ENCODE measurements at places on chromosomes 1 and 21.

- peak; percentile 99 for DNase-seq
Observed at GRCh38 chr1:151994956-151995355, 1.3 kb upstream of the S100A10 start.

GRCh38 chr1:18946550-18947381 lies 9.7 kb downstream of the IFFO2 start:
- DNase-seq = no peak

DNA sequence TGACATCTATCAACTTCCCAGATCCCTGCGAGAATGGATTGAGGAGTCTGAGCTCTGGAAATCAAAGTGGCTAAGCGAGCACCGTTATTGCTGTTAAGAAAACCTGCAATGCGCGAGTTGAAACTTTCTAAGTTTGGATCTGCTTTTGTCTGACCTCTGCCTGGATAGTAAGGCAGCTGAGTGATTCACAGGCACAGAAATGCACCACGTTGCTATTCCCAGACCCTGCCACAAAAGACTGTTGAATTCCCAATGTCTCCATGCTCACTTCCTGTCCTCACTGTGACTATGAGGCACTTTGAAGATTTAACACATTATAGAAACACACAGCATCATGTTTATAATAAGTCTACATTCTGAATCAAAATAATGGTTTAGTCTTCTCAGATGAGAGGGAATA lies 27.1 kb upstream of the CNIH3 start:
- DNase-seq = no peak

- DNase-seq = peak; percentile 0
Observed at GRCh38 chr1:207565546-207566468, 69.8 kb downstream of the CR1 start.

DNA sequence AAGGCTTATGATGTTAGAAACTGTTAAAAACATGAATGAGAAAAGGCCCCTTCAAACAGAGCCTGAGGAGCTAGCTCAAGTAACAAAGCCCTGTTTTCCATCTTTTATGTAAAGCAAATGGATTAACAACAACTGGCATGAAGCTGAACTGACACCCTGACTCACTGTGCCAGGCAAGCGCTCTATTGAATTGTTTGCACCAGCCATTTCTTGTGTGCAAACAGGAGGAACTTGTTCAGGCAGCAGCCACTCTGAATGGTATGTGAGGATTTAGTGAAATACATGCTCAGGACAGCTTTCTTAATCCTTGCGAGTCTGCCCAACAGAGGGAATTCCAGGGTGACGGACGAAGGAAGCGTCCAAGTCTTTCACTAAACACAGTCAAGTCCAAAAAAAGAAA lies 291.1 kb upstream of the ADGRL2 start:
- DNase-seq = no peak

DNA sequence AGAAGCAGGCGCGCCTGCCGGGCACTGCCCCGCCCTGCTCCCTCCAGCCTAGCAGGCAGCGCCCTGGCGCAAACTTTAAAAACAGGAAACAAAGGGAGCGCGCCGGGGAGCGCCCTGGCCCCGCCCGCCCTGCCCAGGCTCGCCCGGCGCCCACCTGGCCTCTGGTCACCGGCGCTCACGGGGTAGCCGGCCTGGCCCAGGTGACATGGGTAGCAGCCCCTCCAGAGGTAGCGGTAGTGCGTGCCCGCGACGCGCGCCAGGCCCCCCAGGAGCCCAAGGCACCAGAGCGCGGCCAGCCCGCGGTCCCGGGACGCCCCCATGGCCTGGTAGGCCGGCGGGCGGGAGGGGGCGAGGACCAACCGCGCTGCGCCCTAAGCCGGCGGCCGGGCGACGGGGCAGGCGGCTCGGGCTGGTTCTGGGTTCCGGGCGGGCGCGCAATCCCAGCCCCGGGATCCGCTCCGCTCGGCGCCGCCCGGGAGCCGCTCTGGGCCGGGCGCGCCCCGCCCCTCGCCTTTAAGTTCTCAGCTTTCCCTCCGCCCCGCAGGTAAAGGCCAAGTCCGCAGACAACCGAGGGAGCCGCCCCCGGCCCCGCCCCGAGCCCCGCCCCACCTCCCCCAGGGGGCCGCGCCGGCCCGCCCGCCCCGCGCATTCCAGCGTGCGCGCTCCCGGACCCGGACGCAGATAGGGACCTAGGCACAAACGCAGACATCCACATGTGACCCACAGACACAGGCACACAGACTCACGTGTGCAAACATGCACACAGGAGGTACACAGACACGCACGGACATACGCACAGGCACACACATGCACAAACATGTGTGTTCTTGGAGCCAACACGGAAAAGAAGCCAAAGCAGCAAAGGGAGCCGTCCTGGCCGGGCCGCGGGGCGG lies 76.7 kb downstream of the ARHGEF16 start:
- no peak for DNase-seq

DNA sequence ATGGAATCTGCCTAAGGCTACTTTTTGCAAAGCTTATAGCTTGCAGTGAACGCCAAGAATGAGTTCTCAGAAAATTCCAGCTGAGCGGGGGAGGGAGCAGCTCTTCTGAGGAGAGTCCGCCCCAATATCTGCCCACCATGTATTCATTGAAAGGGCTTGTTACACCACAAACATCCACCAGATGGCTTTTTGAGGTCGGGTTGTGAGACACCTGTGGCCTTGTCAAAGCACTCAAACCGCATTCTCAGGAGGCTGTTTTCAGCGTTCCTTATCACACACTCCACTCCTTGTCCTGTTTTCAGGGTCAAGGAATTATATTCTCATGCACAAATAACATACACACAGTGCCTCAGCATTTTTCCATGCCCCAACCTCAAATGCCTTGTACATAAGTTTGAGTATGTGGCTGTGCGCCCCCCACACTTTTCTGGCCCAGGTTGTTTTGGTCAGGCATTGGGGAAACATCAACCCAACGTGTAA lies 3.9 kb upstream of the C4BPB start:
- peak; percentile 21 for DNase-seq

DNA sequence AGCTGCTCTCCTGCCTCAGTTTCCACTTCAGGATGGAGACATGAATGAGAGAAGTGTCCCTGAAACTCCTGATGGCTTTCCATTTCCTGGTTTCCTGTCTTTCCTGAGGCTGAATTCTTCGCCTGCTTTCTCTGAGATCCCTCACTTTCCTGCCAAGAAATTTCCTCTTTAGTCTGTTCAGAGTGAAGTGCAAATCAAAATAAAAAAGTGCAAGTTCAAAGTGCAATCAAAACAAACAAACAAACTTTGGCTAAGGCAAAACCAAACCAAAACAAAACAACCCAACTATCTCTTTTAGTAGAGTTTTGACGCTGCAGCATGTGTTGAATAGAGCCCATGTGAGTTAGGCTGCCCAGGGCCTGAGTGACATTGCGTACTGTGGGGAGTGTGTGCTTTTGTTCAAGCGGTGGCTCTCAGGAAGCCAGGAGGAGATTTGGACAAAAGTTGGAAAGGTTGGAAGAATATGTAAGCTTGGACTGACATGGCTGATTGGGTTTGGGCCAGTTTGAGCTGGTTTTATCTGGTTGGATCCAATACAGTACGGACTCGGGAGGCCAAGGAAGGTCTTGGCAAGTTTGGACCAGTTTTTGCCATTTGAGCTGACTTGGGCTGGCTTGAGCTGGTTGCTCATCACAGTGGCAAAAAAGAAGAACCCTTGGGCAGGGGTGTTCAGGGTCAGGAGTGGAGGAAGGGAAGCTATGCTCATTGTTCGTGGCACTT lies 61.1 kb upstream of the TINAGL1 start:
- no peak for DNase-seq

- DNase-seq = peak; percentile 23
Observed at GRCh38 chr1:24111996-24112779, at the start of gene MYOM3. TSS of gene MYOM3 (minus strand) at chr1:24112135. CDS start at chr1:24108636, 3,499 bp downstream.

DNA sequence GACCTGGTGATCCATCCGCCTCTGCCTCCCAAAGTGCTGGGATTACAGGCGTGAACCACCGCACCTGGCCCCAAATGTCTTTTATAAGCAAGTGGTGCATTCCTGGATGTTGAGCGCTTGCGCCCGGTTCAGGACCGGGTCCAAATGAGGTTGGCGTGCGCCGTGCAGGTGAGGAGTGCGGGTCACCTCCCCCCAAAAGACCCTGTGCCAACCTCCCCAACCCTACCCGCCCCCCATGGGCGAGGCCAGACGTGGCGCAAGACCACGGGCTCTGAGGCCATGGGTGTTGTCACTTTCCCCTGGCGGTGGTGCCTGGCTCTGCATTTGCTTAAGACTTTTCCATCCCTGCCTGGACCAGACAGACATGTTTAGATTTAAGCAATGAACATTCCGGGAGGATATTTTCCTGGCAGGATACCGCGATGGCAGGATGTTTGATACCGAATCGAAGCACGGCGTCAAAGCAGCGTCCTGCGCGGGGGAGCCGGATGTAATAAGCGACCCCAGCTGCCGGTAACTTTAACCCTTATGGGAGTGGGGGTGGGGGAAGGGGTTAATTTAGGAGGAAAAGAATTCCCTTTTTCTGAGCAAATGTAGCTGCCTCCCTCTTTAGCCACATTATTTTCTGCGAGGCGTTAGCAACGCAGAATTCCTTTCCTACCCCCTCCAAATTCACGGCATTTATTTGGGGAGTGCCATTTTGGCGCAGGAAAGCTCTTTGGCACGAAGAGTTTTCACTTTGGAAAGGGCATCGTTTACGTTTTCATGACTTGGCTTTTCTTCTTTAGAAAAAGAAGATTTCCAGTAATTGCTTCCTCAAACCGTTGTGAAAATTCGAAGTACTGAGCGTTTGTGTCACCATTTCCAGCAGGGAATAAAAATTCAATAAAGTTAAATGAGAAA lies 27.8 kb upstream of the RNF187 start:
- peak; percentile 29 for DNase-seq

GRCh38 chr1:51168266-51168845 lies 66.3 kb downstream of the C1orf185 start:
- no peak for DNase-seq

GRCh38 chr1:37078866-37079265 lies 44.6 kb upstream of the GRIK3 start:
- no peak for DNase-seq

DNA sequence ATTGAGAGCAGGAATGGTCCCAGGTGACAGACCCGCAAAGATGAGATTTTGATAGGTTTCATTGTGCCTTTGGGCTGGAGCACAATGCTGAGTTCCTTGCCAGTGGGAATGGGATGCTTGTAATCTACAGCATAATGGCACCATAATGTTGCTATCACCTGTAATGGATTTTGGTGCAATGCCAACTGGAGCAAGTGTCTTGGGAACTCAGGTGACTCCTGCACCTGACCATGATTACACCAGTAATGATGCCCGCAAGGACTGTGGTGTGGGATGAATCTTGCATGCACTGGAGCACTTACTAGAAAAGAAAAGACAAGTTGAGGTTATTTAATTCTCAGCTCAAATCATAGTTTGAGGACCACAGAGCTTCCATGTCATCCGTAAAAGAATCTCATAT lies 96.7 kb downstream of the PTPRU start:
- no peak for DNase-seq

DNA sequence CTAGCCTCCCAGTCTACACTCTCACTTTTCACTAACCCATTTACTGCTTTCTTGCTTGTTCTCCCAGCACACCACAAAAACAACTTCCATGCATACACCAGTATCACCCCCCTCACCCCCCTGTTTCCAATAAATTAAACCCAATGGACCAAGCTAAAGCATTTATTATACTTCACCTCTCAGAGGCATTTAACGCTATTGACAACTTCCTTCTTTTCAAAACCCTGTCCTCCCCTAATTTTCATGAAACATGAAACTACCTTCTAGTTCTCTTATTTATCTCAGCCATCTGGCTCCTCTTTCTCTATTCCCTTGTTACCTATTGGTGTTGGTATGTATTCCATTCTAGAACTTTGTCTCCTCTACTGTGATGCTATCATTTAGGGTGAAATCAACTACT lies 32.3 kb downstream of the PTPRC start:
- no peak for DNase-seq

DNA sequence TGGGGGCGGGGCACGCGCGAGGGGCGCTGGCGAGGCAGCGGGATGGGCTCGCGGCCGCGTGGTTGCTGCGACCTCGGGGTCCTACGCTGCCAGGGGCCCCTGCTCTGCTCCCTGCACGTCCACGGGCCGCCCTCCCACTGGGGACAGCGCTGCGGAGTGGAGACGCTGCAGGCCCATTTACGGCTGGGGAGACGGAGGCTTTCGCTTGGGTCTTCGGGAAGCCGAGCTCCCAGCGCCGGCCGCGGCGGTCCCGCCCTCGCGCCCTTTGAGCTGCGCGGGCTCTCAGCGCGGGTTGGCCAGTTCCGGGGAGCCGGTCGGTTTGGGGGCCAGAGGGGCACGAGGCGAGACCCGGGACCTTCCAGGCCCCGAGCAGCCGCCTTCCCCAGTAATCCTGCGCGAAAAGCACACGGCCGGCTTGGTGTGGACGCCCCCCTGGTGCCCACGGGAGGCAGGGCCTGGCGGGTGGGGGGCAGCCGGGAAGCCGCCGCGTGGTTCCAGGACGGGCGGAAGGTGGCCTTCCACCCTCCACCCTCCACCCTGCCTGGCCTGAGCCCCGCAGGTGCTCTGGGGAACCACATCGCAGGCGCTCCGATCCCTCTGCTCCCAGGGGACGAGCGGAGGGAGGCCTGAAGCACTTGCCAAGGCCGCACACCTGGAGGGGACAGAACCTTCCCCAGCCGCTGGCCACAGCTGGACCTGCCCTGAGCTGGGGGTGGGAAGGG lies 570 bp upstream of the PEX10 start:
- no peak for DNase-seq

- DNase-seq = no peak
Observed at GRCh38 chr1:245654460-245655050, 499.8 kb downstream of the KIF26B start.

GRCh38 chr1:175842550-175842949 lies 99.2 kb upstream of the TNR start:
- no peak for DNase-seq

DNA sequence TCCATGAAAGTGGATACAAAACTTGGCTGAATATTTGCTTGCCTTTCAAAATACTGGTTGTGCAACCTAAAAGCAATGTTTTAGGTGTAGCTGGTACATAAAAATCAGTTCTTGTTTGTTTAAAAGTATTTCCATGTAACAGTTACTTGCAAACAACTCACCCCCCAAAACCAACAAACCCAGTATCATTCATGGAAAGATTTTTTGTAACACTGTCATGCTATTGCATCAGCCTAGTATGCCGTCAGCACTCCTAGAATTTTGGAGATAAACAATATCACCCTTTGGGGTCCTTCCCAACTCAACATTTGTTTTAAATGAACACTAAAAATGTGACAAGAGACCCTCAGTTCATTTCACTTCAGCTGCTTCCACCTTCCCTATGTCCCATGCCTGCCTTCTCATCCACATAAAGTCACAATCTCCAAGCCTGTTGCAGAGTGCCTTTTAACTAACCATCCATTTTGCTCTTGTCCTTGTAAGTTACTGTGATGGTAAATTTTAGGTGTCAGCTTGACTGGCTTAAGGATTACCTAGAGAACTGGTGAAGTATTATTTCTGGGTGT lies 425.3 kb downstream of the DUSP10 start:
- DNase-seq = no peak

GRCh38 chr1:119290297-119290696 lies 78.3 kb upstream of the HAO2 start:
- no peak for DNase-seq

DNA sequence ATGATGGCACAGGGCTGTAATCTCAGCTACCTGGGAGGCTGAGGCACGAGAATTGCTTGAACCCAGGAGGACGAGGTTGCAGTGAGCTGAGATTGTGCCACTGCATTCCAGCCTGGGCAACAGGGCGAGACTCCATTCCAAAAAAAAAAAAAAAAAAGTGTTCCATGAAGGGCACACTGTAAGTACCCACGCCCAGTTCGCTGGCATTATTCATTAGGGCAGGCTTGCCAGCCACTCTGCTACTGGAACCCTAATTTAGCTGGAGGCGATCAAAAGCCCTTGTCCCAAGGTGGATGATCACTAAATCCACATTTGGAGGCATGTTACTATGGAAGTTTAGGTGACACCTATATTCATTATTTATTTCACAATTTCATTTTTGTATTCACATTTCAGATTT lies 5.0 kb downstream of the IFNLR1 start:
- DNase-seq = no peak
